ENCODE measurements at places on chromosomes 13 and 19. TPM values are rescaled to one million over a fixed set of nuclear protein-coding genes. Genes with fewer than 3 reads are reported as not detected.

Gene NCAN
- total RNA-seq: not detected

Gene LAIR1
- 5.9 TPM for total RNA-seq

DNA sequence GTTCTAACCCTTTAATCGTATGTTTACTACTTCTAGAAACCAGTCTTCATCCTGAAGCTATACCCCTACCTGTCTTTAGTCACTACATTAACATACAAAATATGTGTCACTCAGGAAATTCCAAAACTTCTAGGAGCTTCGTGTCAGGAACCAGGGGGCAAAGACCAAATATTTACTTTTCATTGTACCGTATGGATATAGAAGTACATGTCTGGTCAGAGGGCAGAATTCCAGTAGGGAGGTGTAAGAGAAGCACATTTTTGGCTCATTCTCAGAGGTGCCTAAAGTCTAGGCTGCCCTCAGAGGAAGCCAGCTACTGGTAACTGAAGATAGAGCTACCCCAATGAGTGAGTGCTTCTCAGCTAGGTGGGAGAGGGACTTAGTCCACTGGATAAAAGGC is 320.7 kb downstream of the DIAPH3 start:
- no peak for DNase-seq

- no peak for DNase-seq
These were observed 30.5 kb downstream of the ZNF146 start for GRCh38 chr19:36245210-36246005.

Gene SHD
- total RNA-seq: not detected

GRCh38 chr13:79281339-79281747 is 124.7 kb downstream of the RBM26 start:
- DNase-seq: no peak

GRCh38 chr13:71602344-71602743 is 264.7 kb downstream of the DACH1 start:
- DNase-seq: no peak

Gene CEACAM21
- total RNA-seq: 0.99 TPM

DNA sequence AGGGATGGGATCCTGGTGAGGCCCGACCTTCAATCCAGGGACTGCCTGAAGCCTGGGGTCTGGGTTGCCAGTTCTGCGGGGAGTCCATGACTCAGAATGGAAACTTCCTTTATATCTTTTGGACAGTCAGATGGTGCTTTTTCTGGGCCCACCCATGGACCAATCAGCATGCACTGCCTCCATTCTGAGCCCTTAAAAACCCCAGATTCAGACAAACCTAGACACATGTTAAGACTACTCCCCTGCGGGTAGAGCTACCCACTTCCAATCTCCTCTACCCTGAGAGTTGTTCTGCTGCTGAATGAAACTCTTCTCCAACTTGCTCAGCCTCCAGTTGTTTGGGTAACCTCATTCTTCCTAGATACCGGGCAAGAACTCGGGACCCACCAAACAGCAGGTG is 1315.2 kb upstream of the MIR17HG start:
- DNase-seq: no peak

GRCh38 chr13:77611068-77611467 is 75.6 kb downstream of the SCEL start:
- no peak for DNase-seq

DNA sequence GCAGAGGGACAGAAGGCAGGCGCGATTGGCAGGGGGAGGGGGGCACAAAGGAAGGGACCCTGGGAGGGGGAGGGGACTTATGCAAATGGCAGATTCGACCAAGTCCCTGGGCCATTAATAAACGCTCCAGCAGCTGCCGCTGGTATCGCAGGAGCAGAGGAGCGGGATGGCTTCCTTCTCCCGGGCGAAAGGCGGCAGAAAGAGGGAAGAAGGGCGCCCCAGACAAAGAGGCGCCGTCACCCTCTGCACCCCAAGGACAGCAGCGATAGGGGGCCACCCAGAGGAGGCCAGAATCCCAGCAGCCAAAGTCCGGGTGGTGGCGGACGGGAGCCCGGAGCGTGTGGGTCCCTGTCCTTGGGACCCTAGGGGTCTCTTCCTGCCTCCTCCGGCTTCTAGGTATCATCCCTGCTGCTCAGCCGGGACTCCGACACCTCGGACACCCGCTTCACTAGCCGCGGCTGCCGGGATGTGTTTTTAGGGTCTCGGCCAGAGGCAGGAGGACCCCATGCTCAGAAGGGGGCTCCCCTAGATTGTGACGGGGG is 1.9 kb downstream of the PTPRS start:
- no peak for DNase-seq

DNA sequence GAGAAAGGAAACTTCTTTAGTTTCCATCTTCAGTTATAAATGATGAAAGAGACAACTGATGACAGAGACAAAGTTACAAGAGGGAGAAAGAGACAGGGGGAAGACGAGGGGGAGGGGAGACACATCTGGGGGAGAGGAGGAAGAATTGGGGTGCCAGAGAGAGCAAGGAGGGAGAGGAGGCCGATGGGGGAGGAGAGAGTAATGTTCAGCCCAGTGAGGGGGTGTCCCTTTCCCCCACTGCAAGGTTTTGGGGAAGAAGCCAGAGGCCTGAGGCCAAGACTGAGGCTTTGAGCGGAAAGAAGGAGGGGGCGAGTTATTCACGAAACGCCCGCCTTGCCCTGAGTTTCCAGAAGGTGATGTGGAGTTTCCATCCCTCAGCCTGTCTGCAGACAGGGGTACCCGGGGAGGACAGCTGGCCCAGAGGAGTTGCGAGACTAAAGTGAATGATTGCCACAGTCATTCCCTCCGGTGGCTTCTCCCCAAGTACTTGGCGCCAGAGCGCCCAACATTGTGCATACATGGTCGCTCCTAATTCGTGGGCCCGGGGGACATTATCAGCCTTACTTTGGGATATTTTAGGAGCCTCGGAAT is 558 bp upstream of the PPAN start:
- DNase-seq: no peak

DNA sequence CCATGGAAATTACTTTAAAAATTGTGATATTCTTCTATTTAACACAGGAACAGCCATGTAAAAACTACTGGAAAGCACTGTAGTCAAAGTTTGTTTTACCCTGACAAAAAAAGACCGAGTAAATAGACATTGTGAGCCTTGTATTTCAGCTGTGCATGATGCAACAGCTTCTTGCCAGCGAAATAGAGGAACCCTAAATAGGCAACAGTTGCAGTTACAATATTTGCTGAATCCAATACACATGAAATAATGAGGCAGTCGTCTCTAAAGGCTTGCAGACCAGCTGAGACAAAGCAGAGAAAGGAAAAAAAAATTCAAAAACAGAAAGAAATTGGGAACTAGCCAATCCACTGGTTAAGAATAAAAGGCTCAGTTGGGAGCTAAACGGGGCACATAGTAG is 1001.1 kb downstream of the OLFM4 start:
- no peak for DNase-seq

DNA sequence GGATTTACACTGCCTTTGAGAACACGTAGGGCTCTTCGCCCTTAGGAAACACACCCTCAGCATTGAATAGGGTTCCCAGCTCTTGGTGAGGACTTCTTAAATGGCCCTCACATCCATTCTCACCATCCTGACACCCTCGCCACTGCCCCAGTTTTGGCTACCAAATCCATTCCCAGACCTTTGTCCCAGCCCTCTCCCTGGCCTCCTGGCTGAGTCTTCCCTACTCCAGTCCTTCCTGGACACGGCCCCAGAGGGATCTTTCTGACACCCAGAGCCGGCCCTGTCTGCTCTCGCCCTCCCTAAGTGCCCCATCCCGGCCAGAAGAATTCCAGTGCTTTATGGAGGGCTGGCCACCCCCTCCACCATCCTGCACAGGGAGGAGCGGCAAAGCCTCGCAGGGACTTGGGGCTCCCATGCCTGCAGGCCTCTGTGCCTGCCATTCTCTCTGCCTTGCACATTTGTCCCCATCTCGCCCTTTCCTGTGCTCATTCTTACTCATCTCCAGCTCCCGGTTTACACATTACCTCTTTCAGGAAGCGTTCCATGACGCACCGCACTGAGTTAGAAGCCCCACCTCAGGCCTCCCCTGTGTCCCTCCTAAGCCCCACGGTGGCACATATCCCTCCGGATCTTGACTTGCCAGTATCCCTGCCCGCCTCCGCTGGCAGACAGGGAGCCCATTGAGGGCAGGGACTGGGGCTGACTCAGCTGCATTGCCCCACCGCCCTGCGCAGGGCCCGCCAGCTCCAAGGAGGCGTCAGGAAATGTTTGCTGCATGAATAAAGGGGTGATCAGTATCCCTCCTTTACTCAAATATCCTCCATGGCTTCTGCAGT is 11.0 kb upstream of the KLK14 start:
- no peak for DNase-seq

GRCh38 chr13:49099513-49099877 is 120.6 kb upstream of the MLNR start:
- DNase-seq: no peak

- DNase-seq: no peak
These were observed 42.9 kb upstream of the RAP2A start for GRCh38 chr13:97390941-97391600.

GRCh38 chr19:1768248-1768647 is 14.9 kb downstream of the ONECUT3 start:
- no peak for DNase-seq

- no peak for DNase-seq
These were observed 2.4 kb downstream of the SHANK1 start for GRCh38 chr19:50717026-50717723.

Gene ERICH4
- total RNA-seq: not detected

DNA sequence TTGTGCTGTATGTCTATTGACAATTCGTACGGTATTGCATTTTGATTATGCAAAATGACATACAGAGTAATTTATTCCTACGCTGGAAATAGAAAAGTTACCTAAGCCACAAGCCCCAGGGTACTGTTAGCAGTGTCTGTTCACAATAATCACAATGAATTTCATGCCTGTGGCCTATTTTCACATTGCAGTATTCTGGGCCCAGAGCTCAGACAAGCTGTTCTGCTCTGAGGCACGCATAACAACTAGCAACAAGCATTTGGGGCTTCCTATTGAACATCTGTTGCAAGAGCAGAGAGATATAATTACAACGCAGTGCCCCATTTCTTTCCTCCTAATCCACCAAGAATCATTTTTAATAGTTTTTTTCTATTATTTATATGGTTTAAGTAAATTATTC is 158.9 kb upstream of the SGCG start:
- no peak for DNase-seq

GRCh38 chr13:43140985-43141384 is 117.6 kb downstream of the DNAJC15 start:
- DNase-seq: no peak

Measured in left ventricle myocardium superior (tissue), 1 donor.